ENCODE measurements at places on chromosomes 3 and 15. TPM values are rescaled to one million over a fixed set of nuclear protein-coding genes. Genes with fewer than 3 reads are reported as not detected.

DNA sequence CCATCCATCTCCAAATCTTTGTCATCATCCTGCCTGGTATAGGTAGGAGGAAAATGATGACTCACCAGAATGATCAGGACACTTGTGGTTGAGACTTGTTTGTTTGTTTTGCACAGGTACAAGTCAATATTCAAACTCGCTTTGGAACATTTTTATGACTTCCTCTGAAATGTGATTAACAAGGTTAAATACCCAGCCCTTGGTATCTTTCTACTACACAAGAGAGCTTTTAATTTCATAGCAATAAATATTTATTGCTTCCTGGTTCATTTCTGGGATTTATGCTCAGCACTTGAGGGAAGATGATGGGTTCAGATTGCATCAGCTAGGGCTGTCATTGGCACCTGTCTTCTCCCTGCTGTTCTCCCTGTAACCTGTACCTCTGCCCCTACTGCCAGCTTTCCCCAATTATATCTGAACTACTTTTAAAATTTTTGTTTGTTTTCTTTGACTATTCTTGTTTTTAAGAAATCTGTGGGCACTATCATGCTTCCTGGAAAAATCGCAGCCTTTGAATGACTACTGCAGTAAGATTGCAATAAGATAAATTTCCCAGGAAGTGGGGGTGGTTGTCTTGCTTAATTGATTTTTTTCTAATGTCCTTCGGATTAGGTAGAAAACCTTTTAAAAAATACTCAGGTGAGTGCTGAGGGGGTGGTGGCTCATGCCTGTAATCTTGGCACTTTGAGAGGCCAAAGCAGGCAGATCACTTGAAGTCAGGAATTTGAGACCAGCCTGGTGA lies 24.3 kb upstream of the GCNT3 start:
- no peak for DNase-seq

DNA sequence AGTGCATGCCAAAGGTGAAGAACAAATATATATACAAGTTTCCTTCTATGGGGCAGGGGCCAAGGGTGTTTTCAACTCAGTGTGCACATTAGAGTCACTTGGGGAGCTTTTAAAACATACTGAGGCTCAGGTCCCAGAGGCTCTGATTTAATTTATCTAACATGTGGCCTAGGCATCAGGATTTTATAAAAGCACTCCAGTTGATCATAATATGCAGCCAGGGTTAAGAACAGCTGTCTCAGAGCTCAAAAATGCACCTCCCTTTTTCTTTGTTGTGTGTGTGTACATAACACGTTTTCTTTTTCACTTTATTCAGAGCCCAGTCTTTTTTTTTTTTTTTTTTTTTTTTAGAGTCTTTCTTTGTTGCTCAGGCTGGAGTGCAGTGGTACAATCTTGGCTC lies 57.9 kb upstream of the SETD2 start:
- DNase-seq: no peak

DNA sequence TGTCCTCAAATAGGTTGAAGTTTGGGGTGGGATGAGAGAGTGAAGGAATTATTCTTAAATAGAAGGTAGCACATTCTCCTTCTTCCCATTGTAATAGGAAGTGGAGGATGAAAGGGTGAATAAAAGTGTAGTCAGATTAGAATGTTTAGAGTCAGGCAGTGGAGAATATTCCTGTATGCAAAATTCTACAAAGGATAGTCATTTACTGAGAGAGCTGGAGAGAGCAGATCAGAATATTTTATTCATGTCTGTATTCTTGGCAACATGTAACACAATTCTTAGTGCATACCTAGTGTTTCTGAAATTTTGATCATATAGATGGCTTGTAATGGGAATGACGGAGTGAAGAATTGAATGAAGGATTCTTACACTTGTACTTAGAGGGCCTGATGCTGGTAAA lies 139.1 kb downstream of the LSAMP start:
- no peak for DNase-seq

DNA sequence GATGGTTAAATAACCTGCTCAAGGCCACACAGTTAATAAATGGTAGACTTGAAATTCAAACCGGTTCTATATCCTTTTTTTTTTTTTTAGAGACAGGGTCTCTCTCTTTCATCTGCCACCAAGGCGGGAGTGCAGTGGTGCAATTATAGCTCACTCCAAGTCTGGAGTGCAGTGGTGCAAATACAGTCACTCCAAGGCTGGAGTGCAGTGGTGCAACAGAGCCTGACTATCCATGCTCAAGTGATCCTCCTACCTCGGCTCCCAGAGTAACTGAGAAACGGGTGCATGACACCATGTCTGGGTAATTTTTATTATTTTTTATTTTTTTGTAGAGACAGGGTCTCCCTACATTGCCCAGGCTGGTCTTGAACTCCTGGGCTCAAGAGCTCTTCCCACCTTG lies 23.4 kb downstream of the DPP8 start:
- no peak for DNase-seq

- DNase-seq: no peak
Measured at GRCh38 chr15:57534281-57534680, 57.4 kb upstream of the MYZAP start.

DNA sequence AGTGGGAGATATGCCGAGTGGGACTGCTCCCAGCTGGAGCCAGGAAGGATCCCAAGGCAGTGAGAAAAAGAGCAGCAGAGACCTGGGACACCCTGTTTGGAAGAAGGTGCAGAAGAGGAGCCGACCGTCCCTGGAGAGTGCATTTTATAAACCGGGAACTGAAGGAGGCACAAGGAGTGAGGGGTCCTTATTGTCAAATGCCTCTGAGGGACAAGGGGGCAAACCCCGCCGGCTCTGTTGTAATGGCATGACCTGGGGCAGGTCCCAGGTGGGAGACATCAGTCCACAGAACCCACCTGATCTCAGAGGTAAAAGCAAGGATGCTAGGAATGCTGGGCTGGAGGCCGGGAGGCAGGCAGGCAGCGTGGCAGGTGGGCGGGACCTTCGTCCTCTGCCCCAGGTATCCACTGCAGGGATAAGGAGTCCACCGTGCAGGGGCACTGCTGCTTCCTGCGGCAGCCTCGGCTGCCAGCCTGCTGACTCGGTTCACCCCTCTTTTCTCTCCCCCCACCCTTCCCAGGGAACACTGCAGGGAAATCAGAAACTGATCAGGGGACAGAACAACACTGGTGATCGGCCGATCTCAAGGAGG lies 26.9 kb downstream of the ADAMTS17 start:
- DNase-seq: no peak

The TRPM1 gene
- 3.5 TPM for total RNA-seq

The ZKSCAN7 gene
- 8.1 TPM for total RNA-seq

The CTDSPL gene
- 39.3 TPM for total RNA-seq

The LCTL gene
- not detected for total RNA-seq

GRCh38 chr3:11029948-11030347 lies 37.4 kb downstream of the SLC6A1 start:
- no peak for DNase-seq

DNA sequence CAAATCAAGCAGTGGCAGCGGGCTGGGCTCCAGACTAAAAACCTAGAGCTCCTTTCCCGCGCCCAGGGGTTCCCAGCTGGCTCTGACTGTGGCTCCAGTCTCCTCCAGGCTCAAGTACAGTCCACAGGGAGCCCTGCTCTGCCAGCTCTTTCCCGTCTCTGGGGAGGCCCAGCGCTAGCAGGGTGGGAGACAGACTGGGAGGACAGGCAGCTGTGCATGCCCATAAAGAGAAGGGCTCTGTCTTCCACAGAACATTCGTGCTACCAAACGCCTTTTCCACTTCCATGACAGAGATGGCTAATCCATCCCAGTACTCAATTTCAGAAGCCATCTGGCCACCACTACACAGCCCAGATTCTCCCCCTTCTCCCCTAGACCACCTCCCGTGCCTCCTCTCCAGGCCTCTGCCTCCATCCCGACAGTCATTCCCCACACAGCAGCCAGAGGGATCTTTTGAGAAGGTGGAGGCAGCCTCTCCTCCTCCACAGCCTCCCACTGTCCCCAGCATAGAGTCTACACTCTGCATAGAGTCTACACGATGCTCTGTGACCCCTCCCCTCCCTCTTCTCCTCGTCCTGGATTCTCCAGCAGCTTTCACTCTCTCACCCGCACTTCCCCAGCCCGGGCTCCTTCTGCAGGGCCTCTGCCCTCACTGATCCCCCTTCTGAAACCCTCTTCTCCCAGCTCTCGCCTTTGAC lies 6.8 kb upstream of the DUSP7 start:
- no peak for DNase-seq

The C3orf20 gene
- not detected for total RNA-seq

DNA sequence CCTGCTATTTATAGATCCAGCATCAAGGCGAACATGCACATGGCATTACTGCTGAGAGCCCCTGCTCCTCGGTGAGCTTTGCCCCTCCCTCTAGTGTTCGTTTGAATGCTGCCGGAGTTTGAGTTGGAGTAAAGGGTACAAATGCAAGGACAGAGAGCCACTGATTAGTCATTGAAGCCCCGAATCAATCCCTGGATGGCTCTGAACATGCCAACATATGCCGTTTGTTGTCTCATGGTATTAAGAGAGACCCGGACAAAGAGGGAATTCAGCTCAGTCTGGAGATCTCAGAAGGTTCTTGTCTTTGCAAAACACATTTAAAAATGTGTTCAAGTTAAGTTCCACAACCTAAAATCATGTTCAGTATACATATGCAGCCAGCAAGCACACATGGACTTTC lies 789.2 kb upstream of the NR2F2 start:
- no peak for DNase-seq

- DNase-seq: no peak
Measured at GRCh38 chr15:68934341-68934740, 4.0 kb downstream of the SPESP1 start.

The RTP4 gene
- total RNA-seq: 0.79 TPM

Data from skin of body (tissue), 3 donors.